ENCODE measurements at places on chromosomes 3 and 15. TPM values are rescaled to one million over a fixed set of nuclear protein-coding genes. Genes with fewer than 3 reads are reported as not detected.

The EPM2AIP1 gene
- 12.0 TPM for total RNA-seq

The ARNT2 gene
- not detected for total RNA-seq

The PLA2G4D gene
- not detected for total RNA-seq

The GNAT1 gene
- not detected for total RNA-seq

The GOLGA6A gene
- not detected for total RNA-seq

The C15orf39 gene
- 17.5 TPM for total RNA-seq

The IMPG2 gene
- 0.45 TPM for total RNA-seq

The CHRD gene
- total RNA-seq, result 0.49 TPM

The OR5AC2 gene
- not detected for total RNA-seq

The DAZL gene
- not detected for total RNA-seq

DNA sequence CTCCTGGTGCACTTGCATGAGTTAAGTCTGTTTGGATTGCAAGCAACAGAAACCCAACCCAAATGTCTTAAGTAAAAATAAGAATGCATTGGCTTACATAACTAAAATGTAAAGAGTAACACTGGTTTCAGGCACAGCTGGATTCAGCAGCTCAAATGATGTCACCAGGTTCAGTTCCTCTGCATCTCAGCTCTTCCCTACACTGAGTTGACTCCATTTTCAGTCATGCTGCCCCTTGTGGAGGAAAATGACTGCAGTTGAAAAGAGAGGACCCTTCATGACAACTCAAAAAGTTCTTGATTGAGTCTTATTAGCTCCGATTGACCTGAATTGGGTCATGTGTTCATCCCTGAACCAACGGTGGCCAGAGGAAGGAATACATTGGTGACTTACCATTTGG, 138.5 kb upstream of the ABI3BP start:
- DNase-seq, result no peak

DNA sequence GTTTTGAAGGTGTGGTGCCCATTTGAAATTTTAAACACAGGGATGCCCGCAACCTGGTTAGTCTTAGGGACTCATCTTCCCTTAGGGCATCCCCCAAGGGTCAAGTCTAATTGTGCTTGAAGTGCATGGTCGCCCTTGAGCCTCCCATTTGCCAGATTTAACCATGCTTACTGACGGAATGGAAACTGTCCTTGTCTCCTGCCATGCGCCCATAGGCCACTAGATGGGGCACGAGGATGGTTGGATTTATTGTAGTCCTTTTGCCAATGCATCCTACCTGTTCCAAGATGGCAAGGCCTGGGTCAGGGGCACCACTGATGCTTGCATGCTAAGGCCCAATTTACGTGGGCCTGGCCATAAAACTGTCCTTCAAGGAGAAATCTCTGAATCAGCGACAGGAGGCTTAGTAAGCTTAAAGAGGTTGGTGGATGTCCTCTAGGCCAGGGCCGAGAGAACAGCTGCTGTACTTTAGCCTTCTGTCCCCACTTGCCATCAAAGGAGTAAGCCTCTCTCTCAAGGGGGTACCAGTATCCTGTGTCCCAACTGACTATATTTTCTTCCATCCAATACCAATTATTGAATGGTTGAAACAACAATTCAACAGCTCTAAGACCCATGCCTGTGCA, 355.4 kb downstream of the OTOL1 start:
- DNase-seq, result no peak

- DNase-seq, result no peak
Observed at GRCh38 chr3:155282385-155283091, 10.9 kb downstream of the STRIT1 start.

DNA sequence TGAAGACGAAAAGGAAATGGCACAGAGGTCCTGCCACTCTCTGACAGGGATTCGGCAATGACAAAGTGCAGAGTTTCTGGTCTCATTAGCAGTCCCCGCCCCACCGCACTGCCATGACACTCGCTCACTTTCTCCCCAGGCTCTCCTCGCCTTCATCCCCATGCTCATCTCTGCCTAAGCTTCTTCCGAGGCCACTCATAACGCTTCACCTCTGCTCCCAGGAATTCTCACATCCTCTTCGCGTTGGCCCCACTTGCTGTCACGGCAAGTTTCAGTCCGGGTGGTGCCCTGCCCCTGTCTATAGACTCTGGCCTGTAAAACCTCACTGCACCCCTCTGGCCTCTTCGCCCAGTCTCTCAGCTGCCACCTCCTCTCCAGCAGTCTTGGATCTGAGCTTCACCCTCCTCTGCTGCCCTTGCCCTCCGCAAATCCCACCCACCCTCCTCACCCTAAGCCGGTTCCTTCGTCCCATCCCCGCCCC, 654 bp downstream of the RUBCN start:
- peak; percentile 72 for DNase-seq

DNA sequence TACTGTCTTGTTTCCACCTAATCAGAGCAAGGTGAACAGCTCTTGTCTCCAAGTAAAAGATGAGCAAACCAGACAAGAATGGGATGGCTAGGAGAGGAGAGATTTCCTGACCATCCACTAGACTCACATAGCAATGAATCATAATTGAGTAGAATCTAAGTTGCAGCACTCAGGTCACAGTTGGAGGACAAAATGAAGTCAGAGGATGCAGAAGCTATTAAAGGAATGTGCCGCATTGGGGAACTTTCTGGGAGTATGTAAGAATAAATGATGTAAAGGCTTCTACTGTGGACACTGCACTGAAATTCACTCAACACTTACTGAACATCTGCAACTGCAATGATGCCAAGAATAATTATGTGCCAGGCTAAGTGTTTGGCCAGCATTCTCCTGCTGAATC, 217.4 kb upstream of the WNT5A start:
- DNase-seq, result no peak

- DNase-seq, result no peak
Observed at GRCh38 chr3:59339818-59340217, 290.0 kb upstream of the CFAP20DC start.

GRCh38 chr15:65904301-65904700, 35.0 kb downstream of the RAB11A start:
- DNase-seq, result no peak

DNA sequence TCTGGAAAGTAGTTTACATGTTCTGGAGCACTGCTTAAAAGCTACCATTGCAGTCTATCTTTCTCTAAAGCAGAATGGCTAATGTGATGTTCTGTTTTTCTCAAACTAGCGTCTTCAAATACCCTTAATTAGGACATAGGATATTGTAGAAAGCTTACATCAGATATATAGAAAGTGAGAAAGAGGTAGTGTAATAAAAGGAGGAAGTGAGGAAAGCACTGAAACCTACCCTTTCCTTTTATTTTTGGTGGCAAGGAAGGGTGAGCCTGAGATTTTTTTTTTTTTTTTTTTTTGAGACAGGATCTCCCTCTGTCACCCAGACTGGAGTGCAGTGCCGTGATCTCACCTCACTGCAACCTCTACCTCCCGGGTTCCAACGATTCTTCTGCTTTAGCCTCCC, 9.4 kb downstream of the SENP2 start:
- DNase-seq, result no peak

DNA sequence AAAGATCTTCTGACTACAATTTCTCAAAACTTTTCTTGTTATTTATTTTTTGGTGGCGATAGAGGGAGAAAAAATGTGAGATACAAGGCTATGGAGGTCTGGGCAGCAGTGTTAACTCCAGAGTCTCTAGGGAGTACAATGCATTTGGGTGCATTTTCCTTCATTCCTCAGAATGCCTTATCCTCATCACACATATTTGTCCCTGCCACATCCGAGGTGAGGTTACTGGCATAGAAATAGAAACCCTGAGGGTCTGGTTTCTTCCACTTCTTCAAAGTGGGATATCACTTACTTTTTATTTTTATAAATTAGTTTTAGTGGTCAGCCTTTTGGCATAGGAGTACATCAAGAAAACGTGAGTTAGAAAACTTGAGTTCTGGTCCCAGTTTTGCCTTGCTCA, 150.4 kb downstream of the TIGIT start:
- DNase-seq, result no peak

DNA sequence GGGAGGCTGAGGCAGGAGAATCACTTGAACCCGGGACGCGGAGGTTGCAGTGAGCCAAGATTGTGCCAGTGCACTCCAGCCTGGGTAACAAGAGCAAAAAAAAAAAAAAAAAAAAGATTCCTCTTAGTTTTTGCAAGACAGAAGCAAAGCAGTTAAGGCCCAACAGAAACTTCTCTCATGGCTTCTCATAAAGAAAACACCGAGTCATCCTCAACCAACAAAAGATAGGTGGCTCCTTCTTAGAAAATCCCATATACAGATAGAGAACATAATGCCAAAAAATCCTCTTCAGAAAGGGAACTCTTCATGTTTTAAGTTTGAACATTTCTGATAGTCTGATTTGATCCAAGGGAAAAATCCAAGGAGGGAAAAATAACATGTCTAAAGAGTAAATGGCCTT, 12.5 kb upstream of the SKIL start:
- DNase-seq, result no peak

GRCh38 chr3:114155370-114155821, 23.5 kb downstream of the DRD3 start:
- DNase-seq, result no peak

GRCh38 chr3:184241447-184242296, 7.1 kb downstream of the ALG3 start:
- no peak for DNase-seq
